Spleen (tissue), 13 donors: ENCODE measurements at places on chromosomes 7 and 10.

DNA sequence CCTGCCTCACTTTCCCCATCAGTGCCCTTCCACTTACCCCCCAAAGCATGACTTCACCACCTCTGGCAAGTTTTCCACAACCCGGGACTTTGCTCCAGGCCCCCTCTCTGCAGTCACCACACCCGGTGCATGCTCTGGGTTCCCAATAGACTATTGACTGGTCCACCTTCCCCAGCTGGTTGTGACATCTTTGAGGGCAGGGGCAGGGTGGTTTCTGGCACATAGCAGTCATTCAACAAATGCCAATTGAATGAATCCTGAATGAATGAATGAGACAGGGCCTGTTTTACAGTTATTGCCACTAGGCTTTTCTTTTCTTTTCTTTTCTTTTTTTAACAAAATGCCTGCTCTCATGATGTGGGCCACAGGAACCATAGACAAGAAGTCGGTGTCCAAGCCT, 28.8 kb upstream of the DOCK1 start:
- DNase-seq: no peak

DNA sequence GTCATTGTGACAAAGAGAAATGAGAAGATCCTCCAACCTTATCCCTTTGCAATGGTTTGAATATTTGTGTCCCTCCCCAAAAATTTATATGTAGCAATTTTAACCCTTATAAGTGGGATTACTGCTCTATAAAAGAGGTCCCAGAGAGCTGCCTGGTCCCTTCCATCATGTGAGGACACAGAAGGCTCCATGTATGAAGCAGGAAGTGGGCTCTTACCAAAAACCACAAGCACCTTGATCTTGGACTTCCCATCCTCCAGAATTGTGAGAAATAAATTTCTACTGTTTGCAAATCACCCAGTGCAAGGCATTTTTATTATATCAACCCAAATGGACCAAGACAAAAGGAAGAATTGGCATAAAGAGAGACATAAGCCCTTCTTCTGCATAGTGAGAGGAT, 95.7 kb downstream of the KCNMA1 start:
- DNase-seq: no peak

DNA sequence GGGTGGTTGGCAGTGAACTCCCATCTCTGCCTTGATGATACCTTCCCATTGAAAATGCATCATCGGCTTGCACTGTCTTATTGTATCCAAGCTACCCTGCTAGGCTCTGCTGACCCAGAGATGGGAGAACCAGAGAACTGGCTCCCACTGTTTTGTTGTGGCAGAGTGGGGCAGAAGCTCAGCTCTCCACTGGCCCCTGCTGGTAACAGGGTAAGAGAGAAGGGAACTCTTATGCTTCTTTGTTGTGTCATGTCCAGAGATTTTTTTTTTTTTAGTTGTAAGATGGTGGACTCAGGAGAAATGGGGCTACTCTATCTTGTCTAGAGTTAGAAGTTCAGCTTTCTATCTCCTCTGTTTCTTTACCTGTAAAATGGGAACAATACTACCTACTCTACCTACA, 100.5 kb upstream of the SDK1 start:
- peak; percentile 20 for DNase-seq

DNA sequence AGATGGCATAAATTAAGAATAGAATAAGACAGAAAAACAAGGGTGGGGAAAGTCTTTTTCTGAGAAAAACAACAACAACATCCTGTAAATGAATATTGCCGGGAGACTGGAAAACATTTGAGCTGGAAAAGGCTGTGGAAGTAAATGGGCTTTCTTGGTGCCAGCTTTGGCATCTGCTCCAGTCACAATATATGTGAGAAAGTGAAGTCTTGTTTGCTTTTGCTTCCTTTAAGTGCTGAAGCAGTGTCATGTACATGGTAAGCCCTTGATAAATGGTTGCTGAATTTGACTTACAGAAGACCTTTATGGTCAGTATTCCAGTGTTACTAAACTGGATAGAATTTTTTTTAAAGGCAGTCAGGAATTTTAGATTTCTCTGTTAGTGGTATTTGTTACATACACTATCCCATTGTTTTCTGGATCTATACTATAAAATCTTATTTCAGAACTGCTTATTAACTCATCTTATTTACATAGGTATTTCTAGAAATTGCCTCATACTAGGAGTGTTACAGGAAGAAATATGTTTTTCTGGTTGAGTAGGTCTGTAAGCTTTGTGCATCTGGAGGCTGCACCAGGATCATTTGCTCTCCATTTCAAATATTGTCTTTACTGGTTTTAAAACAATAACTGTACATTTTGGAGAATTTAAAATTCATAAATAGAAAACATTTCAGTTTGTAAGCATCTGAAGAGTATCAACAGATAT, 201.7 kb upstream of the FOXP2 start:
- no peak for DNase-seq

- no peak for DNase-seq
These were observed 100.5 kb upstream of the TPK1 start for GRCh38 chr7:144936314-144936713.

DNA sequence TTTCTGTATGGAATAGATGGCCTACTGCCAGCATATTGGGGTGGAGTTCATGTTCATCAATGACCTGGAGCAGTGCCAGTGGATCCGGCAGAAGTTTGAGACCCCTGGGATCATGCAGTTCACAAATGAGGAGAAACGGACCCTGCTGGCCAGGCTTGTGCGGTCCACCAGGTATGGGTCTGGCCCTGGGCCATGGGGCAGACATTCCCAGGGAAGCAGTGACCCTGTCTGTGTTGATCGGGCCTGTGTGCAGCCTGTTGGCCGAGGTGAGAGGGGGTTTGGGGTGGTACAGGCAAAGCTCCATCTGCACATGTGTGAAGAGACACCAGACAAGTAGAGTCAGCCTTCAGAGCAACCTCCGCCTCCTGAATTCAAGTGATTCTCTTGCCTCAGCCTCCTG, 67.3 kb downstream of the OGDH start:
- peak; percentile 39 for DNase-seq
